Smooth muscle cell of the umbilical artery (primary cell): ENCODE measurements at places on chromosomes 2 and 18. TPM values are rescaled to one million over a fixed set of nuclear protein-coding genes. Genes with fewer than 3 reads are reported as not detected.

Gene GPC1
- 102 and 232 TPM in 2 replicates for total RNA-seq

Gene RAB17
- 0.59 and 0.60 TPM in 2 replicates for total RNA-seq

Gene MDH1B
- total RNA-seq = 0.59 and 0.78 TPM in 2 replicates

Gene SPC25
- total RNA-seq = 0.30 and 3.6 TPM in 2 replicates

Gene HADHB
- total RNA-seq = 95.0 and 113 TPM in 2 replicates

Gene OTOS
- total RNA-seq = not detected in 2 replicates
